ENCODE measurements at places on chromosomes 4 and X.

GRCh38 chr4:103496800-103497199, 223.0 kb downstream of the TACR3 start:
- no peak for DNase-seq

DNA sequence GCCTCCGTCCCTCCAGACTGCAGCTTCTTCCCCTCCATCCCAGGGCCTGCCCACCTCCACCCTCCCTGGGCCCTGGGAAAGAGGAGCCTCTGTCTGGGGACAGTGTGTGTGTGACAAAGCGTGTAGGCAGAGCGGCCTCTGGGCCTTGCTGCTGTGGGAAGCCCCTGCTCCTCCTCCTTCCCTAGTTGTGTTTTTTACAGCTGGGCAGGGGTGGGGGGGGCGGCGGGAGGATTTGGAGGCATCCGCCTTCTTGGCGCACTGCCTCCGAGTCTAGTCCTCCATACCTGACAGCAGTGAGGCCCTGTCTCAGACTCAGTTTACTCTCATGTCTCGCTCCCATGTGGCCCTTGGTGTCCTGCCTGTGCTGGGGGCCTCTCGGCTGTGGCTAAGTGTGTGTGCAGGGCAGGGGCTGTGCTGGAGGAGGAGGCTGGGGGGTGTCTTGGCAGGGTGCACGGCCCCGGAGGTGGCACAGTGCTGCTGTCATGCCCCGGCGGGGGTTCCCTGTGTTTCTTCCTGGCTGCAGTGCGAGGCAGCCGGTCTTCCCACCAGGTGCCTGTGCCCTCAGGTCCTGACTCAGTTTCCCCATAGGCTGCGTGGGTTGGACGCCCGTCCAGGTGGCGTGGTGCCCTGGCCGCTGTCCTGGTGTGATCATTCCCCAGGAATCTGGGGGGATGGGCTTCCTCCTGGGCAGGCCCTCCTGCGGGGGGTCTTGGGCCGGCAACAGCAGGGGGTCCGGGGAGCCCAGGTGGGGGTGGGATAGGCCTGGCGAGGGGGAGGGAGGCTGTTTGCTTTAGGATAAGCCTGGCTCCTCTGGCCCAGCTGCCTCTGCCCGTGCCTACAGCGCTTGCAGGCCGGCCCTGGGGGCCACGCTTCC, 7.0 kb downstream of the FGFRL1 start:
- no peak for DNase-seq

GRCh38 chrX:120308558-120308957, 2.7 kb downstream of the TMEM255A start:
- no peak for DNase-seq

DNA sequence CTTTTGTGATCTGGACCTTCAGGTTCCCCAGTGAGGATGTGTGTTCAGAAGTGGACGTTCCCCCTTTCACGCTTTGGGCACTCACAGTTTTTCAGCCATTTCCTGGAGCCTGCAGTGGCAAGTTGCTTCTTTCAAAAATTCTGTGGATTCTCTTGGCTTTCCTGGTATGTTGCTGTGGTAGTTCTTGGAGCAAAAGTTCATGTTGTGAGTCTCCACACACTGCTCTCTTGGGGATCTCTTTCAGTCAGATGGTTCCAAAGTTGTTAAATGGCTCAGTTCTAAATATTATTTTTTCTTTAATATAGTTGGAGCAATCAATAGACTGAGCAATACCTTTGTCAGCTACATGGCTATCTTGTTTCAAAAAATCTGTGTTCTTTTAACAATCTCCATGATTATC, 28.5 kb upstream of the BANK1 start:
- no peak for DNase-seq

DNA sequence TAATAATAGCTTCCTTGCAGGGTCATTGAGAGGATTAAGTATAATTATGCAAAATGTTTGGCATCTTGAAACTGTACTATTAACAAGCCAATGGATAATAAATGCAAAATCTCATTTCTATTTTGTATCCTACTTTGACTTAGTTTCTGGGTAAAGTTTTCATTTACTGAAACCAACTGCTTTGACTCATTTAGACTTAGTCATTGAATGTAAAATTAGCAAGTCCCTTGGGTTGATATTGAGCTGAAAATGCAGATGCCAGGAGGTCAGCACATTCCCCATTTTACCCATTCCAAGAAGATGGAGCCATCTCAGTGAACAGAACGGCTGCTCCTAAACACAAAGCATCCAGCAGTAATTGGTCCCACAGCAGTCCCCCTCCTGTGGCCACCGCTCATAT, 74.7 kb upstream of the GATB start:
- no peak for DNase-seq

DNA sequence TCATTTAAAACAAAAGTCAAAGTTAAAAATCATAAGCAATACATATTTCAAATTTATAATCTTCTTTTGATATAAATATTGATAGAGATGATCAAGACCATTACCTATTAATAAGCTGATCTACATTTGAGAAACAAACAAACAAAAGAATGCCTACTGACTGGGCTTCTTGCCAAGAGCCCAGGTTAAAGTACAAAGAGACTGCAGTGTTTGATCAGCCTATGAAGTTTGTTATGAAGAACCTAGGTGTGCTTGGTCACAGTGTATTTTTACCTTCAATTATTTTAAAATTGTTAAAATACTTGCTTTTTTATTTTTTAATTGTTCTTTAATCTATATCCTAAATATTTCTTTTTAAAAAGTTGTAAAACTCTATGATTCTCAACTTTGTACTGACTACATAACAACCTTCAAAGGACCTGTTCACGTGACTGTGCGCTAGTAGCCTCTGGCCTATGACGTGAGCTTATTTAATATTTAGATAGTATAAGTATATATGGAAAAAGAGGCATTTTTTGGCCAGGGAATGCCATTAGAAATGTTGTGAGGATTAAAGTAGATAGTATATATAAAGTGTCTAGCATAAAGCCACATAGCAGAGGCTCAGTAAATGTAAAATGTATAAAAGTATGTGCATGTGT, 11.4 kb upstream of the SLC39A8 start:
- DNase-seq: no peak

- DNase-seq: peak; percentile 28
Measured at GRCh38 chrX:103608306-103608963, 672 bp downstream of the TCEAL3 start.

DNA sequence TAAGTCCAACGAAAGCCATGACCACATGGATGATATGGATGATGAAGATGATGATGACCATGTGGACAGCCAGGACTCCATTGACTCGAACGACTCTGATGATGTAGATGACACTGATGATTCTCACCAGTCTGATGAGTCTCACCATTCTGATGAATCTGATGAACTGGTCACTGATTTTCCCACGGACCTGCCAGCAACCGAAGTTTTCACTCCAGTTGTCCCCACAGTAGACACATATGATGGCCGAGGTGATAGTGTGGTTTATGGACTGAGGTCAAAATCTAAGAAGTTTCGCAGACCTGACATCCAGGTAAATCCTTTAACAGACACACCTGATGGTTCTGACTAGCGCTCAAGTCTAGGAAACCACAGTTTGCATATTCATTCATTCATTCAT, 6.0 kb downstream of the SPP1 start:
- DNase-seq: no peak

DNA sequence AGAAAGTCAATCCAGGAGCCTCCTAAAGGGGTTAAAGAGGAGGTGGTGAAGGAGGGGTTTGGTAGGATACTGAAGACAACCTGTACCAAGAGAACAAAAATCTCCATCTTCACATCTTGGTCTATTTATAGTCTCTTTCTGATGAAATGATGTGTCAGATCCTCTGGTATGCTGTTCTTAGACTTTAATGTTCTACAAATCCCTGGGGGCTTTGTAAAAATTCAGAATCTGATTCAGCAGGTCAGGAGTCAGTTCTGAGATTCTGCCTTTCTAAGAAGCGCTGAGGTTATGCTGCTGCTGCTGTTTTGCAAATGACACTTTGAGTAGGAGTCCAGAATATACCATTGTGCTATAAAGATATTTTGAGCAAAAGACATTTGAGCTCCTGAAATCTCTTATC, 172.9 kb upstream of the GLRA2 start:
- DNase-seq: peak; percentile 9

- DNase-seq: no peak
Measured at GRCh38 chr4:144757969-144758368, 112.0 kb downstream of the HHIP start.

- DNase-seq: peak; percentile 58
Measured at GRCh38 chr4:107349266-107349665, 313.2 kb upstream of the DKK2 start.

DNA sequence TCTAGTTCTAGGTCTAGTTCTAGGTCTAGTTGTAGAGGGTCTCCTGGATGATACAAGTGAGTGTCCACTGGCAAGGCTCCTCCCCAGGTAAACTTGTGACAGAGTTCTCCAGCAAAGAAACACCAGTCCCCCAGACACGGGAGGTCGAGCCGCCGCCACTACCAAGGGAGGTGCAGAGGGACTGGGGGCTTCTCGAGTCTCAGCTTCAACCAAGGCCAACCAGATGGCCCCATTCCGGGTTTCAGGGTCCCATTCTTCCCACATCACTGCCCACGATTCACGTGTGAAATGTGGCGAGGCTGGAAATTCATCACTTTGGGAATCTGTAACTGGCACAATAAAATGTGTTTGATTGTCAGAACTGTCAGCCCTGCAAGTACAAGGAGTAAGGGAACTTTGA, 37.5 kb downstream of the TKTL1 start:
- DNase-seq: no peak

DNA sequence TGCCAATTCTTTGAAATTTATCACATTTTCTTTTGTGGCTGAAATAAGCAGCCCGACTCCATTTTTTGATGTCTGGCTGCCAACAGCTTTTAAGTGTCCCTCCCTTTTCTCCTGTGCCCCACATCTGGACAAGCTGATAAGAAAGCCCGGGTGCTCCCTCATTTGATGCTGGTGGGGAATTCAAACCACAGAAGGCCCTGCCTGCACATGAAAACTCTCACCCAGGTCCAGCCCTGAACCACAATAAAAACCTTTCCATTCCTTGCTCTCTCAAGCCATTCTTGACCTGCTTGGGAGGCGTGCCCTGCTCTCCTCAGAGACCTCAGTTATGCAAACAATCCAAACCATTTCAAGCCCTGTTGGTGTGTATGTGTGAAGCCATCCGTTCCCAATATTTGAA, 93.9 kb downstream of the FAM53A start:
- DNase-seq: no peak

- DNase-seq: peak; percentile 21
Measured at GRCh38 chr4:2685541-2685940, 70.6 kb downstream of the TNIP2 start.

- DNase-seq: peak; percentile 52
Measured at GRCh38 chr4:20203508-20203907, 48.2 kb upstream of the SLIT2 start.

- no peak for DNase-seq
Measured at GRCh38 chr4:151968643-151969042, 207.8 kb upstream of the GATB start.

- peak; percentile 36 for DNase-seq
Measured at GRCh38 chr4:52751487-52751911, 274 bp upstream of the ERVMER34-1 start.

GRCh38 chr4:23413631-23414030, 476.2 kb downstream of the PPARGC1A start:
- DNase-seq: no peak

DNA sequence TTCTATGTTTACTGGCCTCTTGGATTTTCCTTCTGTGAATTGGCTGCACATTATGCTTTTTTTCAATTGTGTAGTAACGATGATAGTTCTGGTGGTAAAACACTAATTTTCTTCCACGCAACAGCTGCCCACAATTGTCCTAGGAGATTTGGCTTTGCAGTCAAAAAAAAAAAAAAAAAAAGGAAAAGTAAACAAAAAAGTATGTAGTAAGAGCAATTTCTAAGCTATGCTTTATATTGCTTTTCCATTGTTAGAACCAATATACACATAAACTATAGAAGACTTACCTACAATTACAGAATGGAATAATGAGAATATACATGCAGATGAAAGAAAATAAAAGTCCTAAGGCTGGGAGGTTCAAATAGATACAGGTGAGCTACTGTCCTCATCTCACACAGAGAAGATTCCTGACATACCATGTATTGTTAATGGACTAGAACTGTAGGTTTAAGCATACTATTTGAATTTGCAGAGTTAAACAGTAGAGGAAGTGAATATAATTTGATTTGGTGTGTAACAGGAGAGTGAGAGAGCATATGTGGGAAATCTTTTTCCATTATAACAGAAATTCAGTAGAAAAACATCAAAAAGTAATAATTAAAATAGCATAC, 976.2 kb downstream of the RAB28 start:
- no peak for DNase-seq

DNA sequence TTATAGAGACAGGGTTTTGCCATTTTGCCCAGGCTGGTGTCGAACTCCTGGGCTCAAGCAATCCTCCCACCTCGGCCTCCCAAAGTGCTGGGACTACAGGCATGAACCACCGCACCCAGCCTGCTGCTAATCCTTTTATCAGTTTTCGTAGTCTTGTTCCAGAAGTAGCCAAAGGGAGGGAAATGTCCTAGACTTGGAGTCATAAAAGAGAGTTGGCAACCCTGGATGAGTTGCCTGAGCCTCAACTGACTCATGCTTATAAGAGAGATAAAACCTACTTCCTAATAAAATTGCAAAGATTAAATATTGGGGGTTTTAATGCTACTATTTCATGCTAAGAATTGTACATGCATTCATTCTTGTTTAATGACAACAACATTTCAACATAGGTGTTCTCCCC, 44.3 kb downstream of the CD40LG start:
- DNase-seq: no peak

DNA sequence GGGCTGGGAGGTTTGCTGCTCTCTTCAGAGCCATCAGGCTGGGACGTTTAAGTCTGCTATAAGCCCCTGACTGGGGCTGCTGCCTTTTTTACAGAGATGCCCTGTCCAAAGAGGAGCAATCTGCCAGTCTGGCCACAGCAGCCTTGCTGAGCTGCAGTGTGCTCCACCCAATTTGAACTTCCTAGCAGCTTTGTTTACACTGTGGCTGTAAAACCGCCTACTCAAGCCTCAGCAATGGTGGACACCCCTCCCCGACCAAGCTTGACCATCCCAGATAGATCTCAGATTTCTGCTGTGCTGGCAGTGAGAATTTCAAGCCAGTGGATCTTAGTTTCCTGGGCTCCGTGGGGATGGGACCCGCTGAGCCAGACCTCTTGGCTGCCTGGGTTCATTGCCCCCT, 40.7 kb downstream of the SPATA18 start:
- DNase-seq: peak; percentile 64

DNA sequence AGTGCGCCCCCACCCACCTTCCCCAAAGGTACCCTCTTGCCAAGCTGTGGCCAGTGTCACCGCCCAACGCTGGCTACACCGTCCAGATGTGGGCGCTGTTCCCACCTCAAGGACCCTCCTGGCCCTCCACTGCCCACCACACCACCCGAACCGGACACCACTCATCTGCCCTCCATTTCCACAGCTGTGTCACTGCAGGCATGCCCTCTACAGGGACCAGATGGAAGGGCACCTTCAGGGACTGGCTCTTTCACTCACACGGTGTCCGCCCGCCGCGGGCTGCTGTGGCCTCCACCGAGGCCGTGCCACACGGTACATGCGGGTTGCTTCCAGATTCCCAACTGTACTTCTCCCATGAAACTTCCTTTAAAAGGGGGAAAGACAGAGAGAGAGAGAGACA, 87.7 kb downstream of the FAM53A start:
- DNase-seq: no peak

GRCh38 chr4:109571494-109571893, 11.4 kb downstream of the MCUB start:
- DNase-seq: no peak

- no peak for DNase-seq
Measured at GRCh38 chrX:131763674-131764073, 219.8 kb downstream of the OR13H1 start.

GRCh38 chrX:63561425-63561824, 210.3 kb upstream of the SPIN4 start:
- DNase-seq: no peak

- DNase-seq: no peak
Measured at GRCh38 chr4:15434091-15434490, 6.3 kb downstream of the C1QTNF7 start.

Measured in mesenchymal stem cell (in vitro differentiated cells and primary cell).